ENCODE measurements at places on chromosomes 2 and 18. TPM values are rescaled to one million over a fixed set of nuclear protein-coding genes. Genes with fewer than 3 reads are reported as not detected.

DNA sequence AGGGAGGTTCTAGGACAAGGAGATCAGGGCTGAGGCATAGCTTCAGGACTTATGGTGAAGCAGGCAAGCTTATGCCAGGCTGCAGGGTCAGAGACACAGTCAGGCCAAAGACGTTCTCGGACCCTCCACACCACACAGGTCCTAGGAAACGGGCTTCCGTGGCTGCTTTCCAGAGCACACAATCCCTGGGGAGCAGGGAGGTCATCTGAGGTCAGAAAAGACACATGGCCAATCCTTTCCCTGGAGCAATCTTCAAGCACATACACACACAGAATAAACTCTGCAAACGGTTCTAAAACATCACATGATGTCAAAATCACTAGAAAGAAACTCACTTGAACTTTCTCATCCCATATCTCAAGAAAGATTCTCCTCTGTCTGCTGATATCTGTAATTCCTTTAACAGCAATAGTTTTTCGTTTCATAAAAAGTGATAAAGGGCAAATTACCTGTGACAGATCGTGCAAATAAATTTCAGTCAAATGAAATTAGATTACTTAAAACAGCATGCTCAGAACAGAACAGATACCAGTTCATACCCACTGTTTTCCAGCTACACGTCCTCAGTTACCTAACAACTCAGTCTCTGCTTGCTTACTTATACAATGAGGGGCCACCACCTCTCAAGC, 63.9 kb downstream of the MBOAT2 start:
- no peak for DNase-seq
- no peak overlapping the region for H3K4me3 ChIP-seq
- H3K4me1 ChIP-seq = no peaks in the 10 kb centered on the region
- H3K36me3 ChIP-seq = no peaks in the 10 kb centered on the region
- H3K27ac ChIP-seq = no peak overlapping the region

The ERBB4 gene
- 22.6 TPM for total RNA-seq

GRCh38 chr2:221103930-221104329, 468.2 kb downstream of the EPHA4 start:
- H3K36me3 ChIP-seq = no peaks in the 10 kb centered on the region
- H3K4me3 ChIP-seq = peak overlapping the region; percentile 22
- peaks cover 13% of the 10 kb centered on the region for H3K4me1 ChIP-seq
- H3K27ac ChIP-seq = peak overlapping the region; percentile 28
- DNase-seq = no peak

DNA sequence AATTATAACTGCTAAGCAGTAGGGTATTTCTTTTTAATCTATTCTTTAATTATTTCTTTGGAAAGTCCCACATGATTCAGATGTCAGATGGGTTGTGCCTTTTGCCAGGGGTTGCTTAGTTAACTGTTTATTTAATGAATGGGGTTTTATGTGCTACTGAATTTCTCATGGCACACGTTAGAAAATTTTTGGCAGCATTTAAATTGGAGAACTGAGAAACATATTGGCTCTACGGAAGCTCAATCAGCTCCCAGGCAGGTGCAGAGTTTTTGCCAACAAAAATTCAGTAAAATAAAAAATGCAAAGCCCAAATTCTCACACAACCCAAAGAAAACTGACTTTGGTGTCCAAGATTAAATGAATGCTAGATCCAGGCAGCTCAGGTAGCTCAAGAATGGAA, 467.2 kb downstream of the NRXN1 start:
- no peaks in the 10 kb centered on the region for H3K36me3 ChIP-seq
- H3K4me3 ChIP-seq = no peak overlapping the region
- no peaks in the 10 kb centered on the region for H3K27me3 ChIP-seq
- DNase-seq = no peak

The TRPM8 gene
- not detected for total RNA-seq

DNA sequence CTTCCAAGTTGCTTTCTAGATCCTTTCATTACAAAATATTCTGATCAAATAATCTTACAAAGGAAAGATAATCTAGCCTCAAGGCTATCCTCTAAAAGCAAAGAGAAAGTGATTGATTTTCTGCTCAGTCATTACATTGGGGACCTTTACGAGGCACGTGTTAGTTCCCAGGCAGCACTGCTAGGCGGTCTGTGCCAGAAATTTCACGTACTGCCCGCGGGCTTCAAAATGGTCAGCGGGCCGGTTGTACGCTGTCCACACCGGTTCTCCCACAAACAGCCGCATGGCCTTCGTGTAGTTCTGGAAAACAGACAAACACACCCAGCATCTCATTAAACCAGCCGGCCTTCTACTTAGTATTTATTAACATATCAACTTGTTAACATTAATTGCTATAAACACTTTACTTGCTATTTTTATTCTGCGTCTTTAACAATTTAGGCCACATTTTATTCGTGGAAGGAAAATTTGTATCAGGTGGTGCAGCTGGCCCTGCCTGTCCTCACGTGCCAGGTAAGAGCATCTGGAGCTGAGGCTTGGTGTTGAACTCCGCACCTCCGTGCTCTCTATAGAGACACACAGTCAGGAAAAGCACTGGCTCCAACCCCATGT, 20.4 kb downstream of the ADI1 start:
- peaks cover 68% of the 10 kb centered on the region for H3K36me3 ChIP-seq
- no peaks in the 10 kb centered on the region for H3K4me1 ChIP-seq
- H3K27me3 ChIP-seq = no peaks in the 10 kb centered on the region
- no peak overlapping the region for H3K27ac ChIP-seq
- no peak for DNase-seq
- no peak overlapping the region for H3K4me3 ChIP-seq

The SLC5A7 gene
- total RNA-seq = 0.81 TPM

The LCT gene
- total RNA-seq = not detected

DNA sequence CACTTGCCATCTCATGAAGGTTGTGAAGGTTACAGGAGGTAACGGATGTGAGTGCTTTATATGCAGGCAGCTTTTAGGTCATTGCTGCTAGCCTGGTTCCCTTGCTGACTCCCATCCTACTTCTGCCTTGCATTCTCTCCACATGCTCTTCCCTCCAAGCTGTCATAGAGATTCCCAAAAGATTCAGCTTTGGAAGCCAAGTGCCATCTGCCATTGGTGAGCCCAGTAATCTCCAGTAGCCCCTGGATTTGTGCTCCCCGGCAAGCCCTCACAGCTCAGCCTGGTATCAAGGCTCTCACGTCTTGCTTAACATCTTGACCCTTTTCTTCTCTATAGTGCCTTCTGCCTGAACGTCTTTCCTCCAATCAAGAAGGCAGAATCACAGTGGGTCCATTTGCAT, 61.6 kb downstream of the MYT1L start:
- H3K4me1 ChIP-seq = no peaks in the 10 kb centered on the region
- no peak overlapping the region for H3K27ac ChIP-seq
- DNase-seq = no peak

DNA sequence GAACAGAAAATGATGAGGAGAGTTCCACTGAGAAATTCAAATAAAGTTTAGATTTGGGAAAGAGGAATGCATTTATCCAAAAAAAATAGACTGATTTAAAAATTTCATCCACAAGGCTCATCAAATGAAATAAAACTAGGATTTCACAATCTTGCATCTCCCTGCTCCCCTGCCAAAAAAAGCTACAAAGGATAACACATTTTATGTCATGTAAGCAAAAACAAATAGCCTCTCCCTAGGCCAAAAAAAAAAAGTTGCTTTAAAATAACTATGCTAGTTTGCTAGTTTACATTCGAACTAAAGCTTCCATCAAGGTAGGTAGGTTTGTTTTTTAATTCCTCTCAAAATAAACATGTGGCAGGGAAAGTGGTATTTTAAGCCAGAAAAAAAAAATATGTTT, 465.5 kb upstream of the ID2 start:
- H3K4me3 ChIP-seq = no peak overlapping the region
- H3K27me3 ChIP-seq = no peaks in the 10 kb centered on the region
- H3K36me3 ChIP-seq = no peaks in the 10 kb centered on the region
- no peaks in the 10 kb centered on the region for H3K4me1 ChIP-seq
- H3K27ac ChIP-seq = no peak overlapping the region

DNA sequence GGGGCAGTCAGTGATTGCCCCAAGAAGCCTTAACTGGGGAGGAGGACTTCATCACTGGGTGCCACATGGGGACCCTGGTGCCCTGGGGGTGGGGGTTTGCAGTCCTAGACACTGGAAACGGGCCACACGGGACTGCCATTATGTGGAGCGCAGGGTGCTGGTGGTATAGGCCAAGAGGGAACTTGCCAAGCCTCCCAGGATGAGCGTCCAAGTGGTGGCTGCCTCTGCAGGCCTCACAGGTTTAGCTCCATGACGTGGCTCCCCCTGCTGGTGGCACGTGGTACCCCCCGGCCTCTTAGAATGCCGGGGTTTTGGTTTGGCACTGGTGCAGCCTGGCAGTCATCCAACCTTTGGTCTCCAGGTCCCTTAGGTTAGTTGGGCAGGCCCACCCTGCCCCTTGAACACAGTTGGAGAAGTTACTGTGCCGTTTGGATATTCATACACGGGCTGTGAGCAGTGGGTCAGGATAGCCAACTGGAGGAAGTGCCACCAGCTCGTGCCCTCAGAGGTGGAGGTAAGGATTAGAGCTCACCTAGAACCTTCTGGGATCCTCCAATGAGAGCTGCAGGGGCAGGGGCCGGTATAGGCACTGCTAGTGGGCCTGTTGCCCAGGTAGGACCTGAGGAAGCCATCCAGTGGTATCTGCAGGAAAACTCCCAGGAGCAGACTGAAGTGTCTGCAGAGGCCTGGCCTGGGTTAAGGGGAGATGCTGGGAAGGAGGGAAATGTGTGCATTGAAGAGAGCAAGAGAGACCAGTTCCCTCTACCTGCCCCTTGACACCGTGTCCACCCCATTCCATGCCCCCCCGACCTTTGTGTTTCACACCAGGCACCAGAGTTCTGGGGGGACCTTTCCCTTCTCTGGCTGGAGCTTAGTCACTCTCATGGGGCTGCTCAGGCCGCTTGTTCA, 5.7 kb downstream of the PTMA start:
- H3K36me3 ChIP-seq = peaks cover 22% of the 10 kb centered on the region
- H3K4me1 ChIP-seq = peaks cover 30% of the 10 kb centered on the region
- peak; percentile 95 for DNase-seq
- H3K4me3 ChIP-seq = no peak overlapping the region
- H3K27me3 ChIP-seq = no peaks in the 10 kb centered on the region

- no peaks in the 10 kb centered on the region for H3K27me3 ChIP-seq
- no peaks in the 10 kb centered on the region for H3K4me1 ChIP-seq
- H3K27ac ChIP-seq = no peak overlapping the region
- no peak for DNase-seq
- no peaks in the 10 kb centered on the region for H3K36me3 ChIP-seq
- no peak overlapping the region for H3K4me3 ChIP-seq
Observed at GRCh38 chr18:1916869-1917523, 654.3 kb downstream of the METTL4 start.

The ITPRIPL1 gene
- 1.3 TPM for total RNA-seq

DNA sequence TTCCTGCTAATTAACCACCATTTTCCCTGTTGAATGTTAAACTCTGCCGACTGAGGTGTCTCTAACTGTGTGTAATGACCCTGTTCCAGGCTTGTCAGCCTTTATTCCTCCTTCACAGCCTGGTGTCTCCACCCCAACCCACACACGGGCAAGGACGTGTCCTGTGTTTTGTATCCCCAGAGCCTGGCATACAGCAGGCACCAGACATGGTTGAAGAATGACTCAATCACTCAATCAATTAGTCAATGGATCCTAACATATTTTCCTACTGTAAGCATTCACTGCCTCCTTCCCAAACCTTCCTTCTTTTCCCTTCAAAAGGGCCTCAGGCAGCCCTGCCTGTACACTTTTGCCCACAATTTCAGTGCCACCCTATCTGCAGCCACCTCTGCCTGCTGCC, 2.7 kb upstream of the TNS1 start:
- H3K27me3 ChIP-seq = no peaks in the 10 kb centered on the region
- no peak overlapping the region for H3K4me3 ChIP-seq
- H3K4me1 ChIP-seq = peaks cover 11% of the 10 kb centered on the region
- DNase-seq = no peak
- no peak overlapping the region for H3K27ac ChIP-seq

DNA sequence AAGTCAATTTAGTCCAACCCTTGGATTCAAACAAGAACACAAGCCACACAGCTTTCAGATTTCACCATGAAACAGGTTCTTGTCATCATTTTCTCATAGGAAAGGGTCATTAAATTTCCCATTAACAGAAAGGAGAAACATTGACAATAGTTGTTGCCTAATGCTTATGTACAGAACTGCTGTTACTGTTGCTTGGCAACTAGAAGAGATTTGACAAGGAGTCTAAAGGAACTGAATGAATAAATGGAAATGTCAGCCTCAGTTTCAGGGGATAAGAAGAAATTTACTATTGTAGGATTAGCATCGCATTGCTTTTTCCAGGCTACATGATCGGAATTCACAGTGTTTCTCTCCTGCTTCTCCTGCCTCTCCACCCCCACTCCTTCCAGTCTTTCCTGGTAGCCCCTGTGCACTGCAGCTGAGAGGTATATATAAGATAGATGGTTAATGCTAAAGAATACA, 90.3 kb downstream of the SPATS2L start:
- no peaks in the 10 kb centered on the region for H3K27me3 ChIP-seq
- H3K36me3 ChIP-seq = no peaks in the 10 kb centered on the region
- no peak overlapping the region for H3K27ac ChIP-seq
- no peak for DNase-seq

- H3K36me3 ChIP-seq = no peaks in the 10 kb centered on the region
- peaks cover 7% of the 10 kb centered on the region for H3K4me1 ChIP-seq
- peak; percentile 69 for DNase-seq
- H3K27me3 ChIP-seq = no peaks in the 10 kb centered on the region
Observed at GRCh38 chr2:188293601-188294351, 2.1 kb downstream of the GULP1 start.

DNA sequence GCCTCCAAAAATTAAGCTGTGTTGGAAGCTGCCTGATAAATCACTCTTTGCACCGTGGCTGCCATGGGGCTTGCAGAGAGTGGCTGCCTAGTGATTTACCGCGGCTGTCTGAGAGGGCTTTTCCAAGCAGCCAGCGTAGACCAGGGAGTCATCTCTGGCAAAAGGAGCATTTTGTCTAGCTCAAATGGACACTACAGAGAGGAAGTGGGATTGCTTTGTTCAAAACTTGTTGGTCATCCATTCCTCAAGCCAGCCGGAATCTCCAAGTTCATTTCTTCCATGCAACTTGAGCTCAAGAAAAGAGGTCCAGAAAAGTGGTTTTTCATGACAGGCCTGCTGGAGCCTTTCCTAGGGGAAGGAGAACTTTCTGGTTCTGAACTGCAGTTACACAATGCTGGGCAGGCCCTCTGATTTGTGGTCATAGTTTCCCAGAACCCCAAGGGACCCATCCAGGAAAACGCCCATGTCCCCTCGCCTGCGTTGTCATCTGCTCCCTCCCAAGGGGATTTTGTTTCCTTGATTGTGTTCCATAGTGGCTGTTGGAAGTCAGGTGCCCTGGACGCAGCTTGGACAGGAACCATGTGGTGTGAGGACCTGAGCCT, 108.1 kb downstream of the TRIB2 start:
- no peaks in the 10 kb centered on the region for H3K27me3 ChIP-seq
- no peak for DNase-seq

The SERPINB8 gene
- total RNA-seq = 24.6 TPM

All from upper lobe of right lung (tissue), 1 donor.